Inflammatory macrophage treated with lipopolysaccharide for 1 hour (primary cell): ENCODE measurements at places on chromosomes 2 and 18.

DNA sequence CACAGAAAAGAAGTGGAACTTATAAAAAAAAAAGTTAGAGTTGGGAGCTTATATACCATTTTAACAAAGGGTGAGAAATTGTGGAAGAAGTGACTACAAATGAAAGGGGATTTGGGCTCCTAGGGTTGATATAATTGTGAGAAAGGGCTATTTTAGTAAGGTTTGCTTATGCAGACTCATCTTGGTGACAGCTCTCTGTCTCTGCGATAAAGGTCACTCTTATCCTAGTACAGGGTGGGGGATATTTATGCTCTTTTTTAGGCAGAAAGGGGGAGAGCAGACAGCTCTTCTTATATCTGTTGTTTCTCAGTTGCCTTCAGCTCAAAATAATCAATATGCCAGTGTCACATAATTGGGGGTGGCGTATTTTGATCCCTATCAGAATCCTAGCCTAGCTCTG is 31.3 kb upstream of the CHMP1B start:
- no peak for DNase-seq

DNA sequence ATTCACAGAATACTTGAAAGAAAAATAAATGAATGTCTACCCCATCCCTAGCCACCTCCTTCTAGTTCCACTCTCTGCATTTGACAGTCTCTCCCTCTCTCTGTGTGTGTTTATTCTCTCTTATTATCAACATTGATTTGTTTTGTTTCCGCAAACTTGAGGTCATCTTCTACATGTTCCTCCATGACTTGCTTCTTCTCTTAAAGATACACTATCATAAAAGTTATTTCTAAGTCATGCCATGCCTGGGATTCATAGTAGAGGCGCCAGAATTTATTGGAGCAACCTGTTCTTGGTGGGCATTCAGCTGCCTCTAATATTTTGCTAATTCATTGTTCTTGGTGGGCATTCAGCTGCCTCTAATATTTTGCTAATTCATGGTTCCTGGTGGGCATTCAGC is 58.9 kb upstream of the SMAD7 start:
- no peak for DNase-seq

DNA sequence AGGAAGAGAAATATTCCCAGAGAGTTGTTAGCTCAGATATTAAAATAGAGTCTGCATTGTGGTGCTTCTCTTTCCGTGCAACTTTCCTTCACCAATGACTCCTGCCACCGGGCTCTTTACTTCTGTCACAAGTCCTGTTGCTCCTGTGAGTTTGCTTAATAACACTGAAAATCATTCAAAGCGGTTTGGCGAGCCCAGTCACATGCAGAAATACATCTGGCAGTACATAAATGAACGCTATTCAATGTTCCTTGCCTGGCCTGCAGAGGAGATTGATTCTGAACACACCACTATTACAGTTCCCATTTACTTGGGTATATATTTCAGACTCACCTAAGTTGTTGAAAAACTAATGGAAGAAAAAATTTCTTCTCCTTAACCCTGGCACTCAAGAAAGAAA is 276.6 kb downstream of the ZNF521 start:
- DNase-seq = no peak

DNA sequence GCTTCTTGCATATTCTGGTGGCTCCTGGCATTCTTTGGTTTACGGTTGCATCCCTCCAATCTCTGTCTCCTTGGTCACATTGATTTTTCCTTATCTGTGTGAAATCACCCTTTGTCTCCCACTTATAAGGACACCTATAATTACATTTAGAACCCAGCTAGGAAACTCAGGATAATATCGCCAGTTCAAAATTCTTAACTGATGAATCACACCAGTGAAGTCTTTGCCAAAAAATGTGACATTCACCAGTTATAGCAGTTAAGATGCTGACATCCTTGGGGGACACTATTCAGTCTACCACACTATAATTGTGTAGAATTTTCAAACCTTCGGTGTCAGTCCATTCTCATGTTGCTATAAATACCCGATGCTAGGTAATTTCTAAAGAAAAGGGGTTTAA is 320.2 kb downstream of the TMX3 start:
- no peak for DNase-seq

DNA sequence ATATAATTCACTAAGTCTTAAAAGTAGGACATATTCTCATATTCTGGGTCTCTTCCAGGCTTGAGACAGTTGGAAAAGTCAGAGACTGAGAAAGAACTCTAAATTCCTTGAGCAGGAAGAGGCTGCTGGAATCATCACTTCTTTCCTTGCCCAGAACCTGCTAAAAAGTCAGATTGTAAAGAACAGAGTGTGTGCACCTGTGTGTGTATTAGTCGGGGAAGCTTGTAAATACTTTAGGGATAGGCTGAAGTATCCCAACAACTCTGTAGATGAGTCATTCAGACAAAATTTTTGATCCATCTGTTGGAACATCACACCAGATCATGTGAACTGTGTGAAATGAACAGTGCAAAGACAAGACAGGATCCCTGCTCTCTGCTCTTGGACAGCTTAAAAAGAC is 16.1 kb downstream of the GAREM1 start:
- no peak for DNase-seq

DNA sequence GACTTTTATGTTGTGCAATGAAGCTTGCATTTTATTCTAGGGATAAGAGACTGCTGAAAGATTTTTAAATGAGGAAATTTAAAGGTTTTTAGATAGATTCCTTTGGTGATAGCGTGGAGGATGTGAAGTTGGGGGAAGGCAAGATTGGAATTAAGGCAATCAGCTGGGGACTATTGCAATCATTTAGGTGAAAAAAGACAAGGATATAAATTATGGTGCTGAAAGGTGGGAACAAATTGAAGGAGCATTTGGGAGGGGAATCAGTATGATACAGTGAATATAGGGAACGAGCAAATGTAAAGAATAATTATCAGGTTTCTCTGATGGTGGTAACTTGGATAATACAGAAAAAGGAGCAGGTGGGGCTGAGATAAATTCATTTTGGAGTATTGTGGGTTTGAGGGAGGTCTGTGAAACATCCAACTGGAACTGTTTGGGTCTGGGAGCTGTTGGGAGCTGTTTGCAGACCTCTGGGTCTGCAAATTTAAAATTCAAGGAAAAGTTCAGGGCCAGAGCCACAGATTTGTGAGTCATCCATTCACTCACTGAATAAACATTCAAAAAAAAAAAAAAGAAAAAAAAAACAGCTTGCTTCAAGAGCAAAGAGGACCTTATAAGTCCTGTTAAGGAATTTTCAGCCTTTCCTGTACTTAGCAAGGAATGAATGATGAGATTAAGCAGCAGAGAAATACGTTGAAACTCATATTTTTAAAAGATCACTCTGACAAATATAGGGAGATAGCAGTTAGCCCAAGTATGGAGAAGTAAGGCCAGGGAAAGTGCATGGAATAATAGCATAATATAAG is 257.5 kb upstream of the FN1 start:
- peak; percentile 28 for DNase-seq

- DNase-seq = peak; percentile 70
Measured at GRCh38 chr2:197200051-197200761, 110.4 kb downstream of the ANKRD44 start.

DNA sequence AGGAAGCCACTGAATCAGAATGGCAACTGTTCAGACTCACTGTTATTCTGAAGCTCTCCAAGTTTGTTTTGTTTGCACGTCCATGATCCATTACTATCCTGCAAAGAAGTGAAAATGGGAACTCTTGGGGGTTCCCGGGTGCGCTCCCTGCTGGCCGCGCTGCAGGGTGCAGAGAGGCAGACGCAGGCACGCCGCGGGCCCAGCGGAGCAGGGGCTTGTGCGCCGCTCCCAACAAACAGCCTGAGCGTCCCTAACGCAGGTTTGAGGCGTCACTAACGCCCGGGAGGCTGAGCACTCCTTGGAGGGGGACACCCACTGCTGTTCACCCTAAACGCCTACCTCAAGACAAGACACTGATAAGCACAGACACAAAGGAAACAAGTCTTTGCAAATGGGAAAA is 14.3 kb upstream of the PIEZO2 start:
- peak; percentile 49 for DNase-seq

GRCh38 chr2:61878761-61879160 is 9.7 kb downstream of the CCT4 start:
- DNase-seq = no peak

DNA sequence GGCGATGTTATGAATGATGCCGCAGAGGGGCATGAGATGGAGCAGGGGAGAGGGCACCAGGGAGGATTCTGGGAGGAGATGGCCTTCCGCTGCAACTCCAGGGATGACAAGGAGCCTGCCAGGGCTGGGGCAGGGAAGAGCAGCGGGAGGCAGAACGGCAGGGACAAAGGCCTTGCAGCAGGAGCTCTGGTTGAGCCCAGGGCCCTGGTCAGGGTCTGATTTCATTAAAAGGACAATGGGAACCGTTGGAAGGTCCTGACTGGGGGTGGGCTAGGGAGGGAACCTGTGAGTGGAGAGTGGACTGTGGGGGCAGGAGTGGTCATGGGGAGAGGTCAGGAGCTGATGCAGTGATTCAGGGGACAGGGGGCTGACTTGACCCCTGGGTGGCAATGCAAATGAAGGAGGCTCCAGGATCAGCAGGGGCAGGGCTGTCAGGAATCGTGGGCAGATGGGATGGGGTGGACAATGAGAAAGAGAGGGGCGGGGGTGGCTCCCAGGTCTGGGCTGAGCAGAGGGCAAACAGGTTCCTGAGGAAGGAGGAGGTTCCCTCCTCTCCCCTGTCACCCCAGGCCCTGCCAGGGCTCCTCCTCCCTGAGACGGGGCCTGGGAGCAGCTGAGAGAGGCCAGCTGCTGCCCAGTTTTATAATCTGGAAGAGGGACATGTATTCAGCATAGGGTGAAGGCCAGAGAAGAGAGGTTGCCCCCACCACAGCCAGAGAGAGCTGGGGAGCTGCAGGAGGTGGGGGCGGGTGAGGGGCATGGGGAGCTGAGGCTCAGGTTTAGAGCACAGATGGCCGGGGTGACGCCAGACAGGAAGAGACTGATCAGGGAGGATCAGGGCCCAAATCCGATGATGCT is 7.3 kb upstream of the DUSP2 start:
- no peak for DNase-seq

DNA sequence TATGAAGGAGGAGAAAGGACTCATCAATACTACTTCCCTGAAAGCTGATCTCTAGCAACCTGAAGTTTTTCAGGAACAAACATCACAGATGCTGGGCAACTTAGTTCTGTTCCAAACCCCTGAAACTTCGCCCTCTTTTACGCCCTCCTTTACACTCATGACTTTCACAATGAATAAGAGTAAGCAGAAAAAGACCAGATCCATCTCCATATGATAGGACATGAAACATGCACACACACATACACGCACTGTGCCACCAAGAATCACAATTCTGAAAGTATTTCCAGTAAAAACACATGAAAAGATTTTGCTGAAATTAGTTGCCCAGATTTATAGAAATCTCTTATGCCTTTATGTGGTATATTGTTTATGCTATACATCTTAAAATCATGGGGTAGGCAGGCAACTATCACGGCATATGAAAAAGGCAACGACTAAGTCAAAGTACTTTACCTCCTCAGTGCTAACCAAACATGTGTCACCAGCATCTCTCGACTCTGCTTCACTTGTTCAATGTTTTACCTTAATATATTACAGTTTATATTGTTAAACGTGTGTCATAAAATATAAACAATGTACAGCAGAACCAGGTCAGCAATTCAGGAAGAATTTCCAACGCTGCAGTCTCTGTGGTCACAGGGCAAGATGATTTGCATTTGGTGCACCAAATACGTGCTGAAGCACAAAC is 47.8 kb downstream of the NHEJ1 start:
- DNase-seq = no peak

DNA sequence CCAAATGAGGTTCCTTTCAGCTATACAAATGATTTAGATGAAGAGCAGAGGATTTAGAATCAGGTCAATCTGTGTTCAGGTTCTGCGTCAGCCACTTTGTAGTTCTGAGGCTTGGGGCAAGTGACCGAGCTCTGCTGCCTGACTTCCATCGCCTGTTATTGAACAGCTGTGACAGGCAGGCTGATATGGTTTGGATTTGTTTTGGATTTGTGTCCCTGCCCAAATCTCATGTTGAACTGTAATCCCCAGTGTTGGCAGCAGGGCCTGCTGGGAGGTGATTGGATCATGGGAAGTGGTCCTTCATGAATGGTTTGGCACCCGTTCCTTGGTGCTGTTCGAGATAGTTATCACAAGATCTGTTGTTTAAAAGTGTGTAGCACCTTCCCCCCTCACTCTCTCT is 18.6 kb downstream of the TYMS start:
- DNase-seq = no peak

DNA sequence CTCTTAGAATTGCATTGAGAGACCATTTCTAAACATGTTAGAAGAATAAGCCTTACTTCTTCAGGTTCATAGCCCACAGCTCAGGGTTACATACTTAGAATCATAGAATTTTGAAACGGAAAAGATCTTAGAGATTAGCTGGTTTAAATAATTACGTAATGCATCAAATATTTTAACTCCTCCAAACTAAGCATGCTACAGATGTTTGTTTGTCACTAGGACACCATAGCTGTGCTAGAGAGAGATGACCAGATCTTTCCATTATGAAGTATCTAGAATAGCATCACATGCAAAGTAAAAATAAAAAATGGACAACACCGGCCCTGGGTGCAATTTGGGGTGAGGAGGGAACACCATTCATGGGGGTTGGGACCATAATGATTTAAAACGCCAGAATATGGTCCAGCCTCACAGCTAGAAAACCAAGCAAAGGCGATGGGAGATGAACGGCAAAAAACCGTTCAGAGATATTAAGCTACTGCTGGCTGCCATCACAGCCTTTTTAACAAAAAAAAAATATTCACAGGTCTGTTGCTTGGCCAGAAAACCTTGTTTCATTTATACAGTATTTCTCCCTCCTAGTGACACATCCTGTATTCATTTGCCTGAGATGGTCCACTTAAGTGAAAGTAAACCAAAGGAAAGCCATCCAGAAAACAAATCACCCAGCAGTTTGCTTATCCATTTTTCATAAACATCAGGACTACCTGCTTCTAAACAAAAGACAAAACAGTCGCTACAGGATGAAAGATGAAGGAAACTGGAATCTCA is 94.2 kb downstream of the EPHA4 start:
- DNase-seq = no peak

- DNase-seq = no peak
Measured at GRCh38 chr2:96962567-96963203, 23.7 kb downstream of the FAM178B start.

DNA sequence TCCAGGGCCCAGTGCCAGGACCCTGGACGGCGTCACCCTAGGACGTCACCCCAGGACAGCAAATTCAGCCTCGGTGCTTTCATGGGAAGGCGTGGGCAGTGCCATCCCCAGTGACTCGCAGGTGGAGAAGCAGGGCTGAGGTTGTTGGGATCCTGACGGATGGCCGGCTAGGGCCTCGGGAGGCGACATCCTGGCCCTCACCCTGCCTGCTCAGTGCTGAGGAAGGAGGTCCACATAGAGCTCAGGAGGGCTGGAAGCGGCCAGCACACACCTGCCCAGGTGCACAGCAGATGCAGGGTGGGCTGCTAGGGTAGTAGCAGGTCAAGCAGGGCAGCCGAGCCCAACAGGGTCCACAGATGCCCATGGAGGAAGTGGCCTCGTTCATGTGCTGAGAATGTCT is 482.0 kb upstream of the SALL3 start:
- no peak for DNase-seq
